ENCODE measurements at places on chromosomes 5 and 9.

DNA sequence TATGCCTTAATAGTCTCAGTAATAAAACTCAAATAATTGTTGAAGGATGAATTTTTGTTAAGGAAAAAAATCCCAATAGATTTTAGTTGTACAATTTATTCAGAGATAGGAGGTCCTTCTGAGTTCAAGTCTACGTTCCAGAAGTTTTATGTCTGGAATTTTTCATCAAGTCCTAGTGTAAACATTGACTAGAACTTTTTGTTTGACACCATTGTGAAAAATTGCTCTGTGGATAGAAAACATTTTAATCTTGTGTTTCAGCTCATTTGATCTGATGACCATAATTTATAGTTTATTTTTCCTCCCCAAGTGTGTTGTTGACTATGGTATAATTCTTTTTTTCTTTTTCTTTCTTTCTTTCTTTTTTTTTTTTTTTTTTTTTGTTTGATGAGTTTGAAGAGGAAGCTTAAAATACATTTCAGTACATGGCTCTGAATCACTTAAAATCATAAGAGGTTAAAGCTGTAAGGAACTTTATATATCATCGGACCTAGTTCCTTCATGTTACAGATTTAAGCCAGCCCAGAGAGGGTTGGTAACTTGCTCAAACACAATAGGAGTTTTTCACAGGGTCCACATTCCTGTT, 20.7 kb downstream of the ITGA1 start:
- no peak for DNase-seq

GRCh38 chr9:102650896-102651295, 344.2 kb upstream of the CYLC2 start:
- DNase-seq = no peak

DNA sequence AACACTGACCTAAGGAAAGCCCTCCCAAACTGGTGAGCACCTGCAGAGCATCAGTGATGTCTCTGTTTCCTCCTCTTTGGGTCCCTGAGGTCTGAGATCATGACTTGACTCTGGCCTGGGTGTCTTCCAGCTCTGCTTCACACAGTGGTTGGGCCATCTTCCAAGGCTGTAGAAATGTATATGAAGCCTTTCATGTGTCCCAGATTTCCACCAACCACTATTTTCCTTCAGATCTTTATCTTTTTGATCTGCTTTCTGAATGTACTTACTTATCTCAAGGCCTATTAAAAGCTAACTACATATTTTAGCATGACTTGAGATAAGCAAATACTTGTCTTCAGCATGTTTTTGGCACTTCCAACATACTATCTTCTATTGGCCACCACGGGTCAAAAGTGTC, 47.1 kb downstream of the PRELID2 start:
- DNase-seq = no peak

DNA sequence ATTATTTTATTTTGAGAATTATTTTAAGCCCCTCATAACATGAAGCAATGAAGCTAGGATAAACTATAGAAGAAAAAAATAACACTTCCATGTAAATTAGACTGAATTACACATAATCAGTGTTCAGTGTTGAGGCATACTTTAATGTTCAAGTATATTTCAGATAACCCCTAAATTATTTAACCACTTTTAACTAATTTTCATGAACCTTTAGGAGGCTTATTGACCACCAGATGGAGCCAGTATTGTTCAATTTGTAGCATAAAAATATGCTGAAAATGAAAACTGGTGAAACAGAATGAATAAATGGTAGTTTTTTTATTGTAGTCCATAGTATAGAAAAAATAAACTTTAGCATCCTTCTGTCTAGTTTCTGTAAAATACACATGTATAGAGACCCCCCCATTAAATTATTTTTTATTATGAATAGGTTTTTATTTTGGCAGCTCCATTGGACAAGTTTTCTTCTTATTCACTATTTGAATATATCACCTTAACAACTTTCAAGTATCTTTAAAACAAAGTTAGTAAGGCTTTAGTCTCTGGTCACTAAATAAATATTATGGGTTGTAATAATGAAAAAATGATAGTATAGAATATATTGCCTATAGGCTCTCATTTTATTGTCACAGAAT, 190.1 kb downstream of the CWC27 start:
- peak; percentile 39 for DNase-seq

DNA sequence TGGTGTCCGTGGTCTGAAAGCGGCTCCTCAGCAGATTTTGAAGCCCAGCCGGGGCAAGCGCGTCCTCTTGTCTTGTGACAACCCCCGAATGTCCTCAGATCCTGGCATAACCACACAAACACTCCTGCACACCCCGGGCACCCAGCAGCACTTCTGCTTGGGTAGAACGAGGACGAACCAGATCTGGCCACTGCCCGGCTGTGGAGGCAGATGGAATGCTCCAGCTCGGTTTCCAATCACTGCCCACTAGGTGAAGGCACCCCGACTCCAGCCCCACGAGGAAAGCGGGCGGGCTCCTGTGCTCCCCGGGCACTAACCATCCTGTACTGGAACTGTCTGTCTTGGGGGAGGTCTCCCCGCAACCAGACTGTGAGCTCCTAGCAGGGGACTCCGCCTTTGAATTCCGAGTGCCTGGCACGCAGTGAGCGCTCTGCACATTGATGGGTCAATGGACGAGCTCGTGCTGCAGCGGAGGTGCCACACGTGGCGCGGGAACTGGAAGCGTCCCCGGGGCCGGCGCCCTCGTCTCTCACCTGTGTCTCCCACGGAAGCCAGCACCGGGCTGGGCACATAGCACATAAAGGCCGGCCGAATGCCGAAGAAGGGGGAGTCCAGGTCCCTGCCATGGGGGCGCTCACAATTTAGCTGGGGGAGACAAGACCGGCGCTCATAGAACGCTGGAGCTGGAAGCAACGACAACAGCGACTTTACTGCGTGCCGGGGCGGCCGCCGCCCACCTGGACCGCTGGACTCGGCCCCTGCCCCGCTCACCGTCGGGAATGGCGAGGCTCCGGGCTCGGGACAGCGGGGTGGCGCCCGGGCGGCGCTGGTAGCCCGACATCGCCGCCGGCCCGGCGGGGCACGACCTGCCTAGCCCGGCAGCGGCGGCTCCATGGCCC, 608 bp downstream of the ENTR1 start:
- DNase-seq = no peak

DNA sequence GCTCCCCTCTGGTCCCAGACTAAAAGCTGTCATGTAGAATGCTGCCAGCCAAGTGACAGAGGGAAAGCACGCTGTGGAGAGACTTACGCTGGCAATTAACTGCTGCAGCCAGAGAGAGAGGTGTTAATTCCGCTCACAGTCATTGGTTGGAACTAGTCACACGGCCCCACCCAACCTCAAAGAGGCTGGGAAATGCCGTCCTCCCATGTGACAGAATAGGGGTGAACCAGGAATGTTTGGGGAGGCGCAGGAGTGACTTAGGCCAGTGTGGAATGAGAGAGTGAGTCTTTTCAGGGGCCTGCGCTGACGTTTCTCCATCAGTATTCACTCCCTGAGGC, 87.6 kb downstream of the AMBP start:
- no peak for DNase-seq

Data from astrocyte of the cerebellum (primary cell).